ENCODE measurements at places on chromosomes 2 and 18. TPM values are rescaled to one million over a fixed set of nuclear protein-coding genes. Genes with fewer than 3 reads are reported as not detected.

RBM44 gene
- total RNA-seq: 0.65 TPM

TOGARAM2 gene
- total RNA-seq: 0.19 TPM

- DNase-seq: no peak
Observed at GRCh38 chr2:46318579-46319460, 21.6 kb downstream of the EPAS1 start.

GRCh38 chr18:44733069-44733753 is 52.5 kb downstream of the SETBP1 start:
- no peak for DNase-seq
